ENCODE measurements at places on chromosomes 16 and 17. TPM values are rescaled to one million over a fixed set of nuclear protein-coding genes. Genes with fewer than 3 reads are reported as not detected.

Gene HIC1
- total RNA-seq = 24.8 TPM

Gene SCGB1C2
- not detected for total RNA-seq

Gene TP53TG3
- total RNA-seq = not detected

Gene MMP15
- total RNA-seq = 0.31 TPM

Gene MYO18A
- total RNA-seq = 60.9 TPM

Gene CHST5
- not detected for total RNA-seq

Gene FMNL1
- 380 TPM for total RNA-seq
